ENCODE measurements at places on chromosomes 11 and 22.

DNA sequence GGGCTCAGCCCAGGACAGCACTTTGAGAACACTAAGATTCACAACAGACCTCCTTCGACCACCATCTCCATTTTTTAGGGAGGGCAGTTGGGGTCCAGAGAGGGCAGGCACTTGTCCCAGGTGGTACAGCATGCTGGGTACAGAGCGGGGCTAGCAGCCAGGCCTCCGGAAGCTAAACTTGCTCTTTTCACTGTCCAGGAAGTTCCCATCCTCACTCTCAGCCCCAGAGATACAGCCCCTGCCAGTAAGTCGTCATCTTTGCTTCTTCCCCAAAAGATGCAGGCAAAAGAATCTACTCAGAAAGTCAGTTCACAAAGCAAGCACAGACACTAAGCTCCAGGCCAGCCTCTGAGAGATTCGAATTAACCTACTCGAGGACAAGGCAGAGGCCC, 6.7 kb upstream of the RAB3IL1 start:
- DNase-seq: no peak

DNA sequence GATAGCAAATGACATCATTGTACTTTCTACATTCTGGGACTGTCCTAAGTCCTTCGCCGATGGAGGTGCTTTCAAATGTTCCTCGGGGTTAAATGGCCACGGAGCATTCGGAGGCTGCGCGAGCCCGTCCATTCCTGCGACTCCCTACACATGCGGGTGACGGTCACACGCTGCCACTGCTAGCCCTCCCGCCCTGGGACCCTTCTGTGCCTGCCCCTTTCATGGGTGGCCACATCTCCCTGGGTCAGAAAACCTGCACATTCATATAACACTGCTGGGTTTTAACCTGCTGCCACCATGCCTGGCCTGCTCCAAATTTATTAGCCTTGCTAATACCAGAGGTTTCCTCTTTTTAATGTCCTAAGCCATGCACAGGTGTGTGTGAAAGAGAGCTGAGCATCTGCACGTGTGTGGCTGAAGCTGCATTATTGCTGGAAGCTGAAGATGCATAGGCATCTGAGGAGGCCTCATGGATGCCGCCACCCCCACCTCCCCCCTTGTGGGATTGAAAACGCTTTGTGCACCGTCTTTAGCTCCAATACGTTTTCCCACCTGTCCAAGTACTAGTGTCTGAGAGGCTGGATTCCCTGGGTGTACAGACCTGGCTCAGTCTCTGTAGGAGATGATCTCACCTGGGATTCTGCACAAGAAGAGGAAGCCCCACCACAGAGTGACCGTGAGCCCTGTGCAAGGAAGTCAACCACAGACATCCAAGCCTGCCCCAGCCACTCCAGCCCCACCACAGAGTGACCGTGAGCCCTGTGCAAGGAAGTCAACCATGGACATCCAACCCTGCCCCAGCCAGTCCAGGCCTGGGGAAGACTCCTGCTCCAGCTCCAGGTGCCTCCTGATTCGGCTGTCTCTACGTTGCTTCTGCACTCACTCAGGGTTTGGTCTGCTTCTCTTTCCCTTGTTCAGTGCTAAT, 626.4 kb downstream of the BRD1 start:
- DNase-seq: no peak

DNA sequence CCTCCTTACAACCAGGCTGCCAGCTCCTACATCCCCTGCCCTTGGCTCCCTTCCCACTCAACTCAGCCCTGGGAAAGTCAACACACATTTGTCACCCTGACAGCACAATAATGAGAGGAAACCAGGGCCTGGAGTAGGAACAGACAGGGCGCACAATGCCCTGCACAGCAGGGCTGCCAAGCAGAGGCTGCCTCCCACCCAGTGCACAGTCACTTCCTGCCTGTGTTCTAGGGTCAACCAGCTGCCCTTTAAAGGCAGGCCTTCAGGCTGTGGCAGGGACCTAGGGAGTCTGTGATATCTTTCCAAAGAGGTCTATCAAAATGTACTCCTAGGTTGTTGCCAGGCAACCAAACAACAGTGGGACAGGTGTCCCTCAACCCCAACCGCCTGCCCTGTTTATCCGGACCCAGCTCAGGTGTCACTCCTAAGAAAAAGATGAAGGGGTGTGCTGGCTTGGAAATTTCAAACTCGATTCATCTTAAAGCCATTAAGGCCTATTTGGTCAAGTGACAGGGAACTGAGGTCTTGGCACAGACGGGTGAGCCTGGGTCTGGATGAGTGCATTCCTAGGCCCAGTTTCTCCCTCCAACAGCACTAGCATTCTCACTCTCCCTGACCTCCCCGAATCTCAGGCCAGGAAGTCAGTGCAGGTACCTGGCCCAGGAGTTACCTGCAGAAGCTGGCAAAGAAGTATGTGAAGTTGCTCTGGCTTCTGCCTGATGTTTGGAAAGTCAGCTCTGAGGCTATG, 110.3 kb upstream of the PITPNB start:
- no peak for DNase-seq

- no peak for DNase-seq
These were observed 28.4 kb upstream of the RFPL3 start for GRCh38 chr22:32329202-32329645.

- DNase-seq: no peak
These were observed 19.5 kb downstream of the PANX1 start for GRCh38 chr11:94148189-94148588.

GRCh38 chr11:1138097-1138496, 19.7 kb upstream of the MUC5AC start:
- DNase-seq: no peak

All from OCI-M1 (cell line).